Fibroblast of upper back skin (primary cell): ENCODE measurements at places on chromosomes 3 and 15.

- no peak for DNase-seq
Observed at GRCh38 chr3:178915365-178915764, 156.2 kb downstream of the ZMAT3 start.

DNA sequence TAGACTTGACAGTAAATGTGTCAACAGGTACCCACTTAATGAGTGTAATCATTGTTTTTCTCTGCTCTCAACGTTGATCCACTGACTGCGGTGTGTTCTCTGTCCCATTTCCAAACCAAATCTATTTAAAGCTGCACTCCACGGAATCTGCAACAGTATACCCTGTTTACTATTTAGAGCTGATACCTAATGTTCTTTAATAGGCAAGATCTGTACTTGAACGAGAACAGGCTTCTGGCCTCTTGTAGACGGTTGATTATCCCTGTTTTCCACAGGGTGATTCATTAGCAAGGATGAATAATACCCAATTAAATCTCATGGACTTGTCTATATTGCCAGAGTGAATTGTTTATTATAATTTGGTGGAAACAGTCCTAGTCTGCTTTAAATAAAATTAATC lies 189.9 kb downstream of the LPP start:
- DNase-seq: no peak

DNA sequence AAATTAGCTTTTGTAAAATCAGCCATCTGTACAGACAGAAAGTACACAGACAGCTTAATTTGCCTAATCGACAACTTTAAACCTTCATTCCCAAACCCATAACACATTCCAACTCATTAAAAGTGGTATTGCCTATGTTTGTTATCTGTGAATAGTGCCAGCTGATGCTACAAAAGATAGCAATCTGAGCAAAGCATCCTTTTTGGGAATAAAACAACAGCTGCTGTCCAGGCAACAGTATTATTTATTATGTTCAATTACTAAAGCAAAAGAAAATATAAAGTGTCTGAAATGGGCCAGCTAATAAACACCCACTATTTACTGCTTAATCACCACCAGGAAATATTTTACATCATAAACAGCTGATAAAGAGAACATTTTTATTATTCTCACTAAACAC lies 134.8 kb upstream of the ABI3BP start:
- DNase-seq: no peak

DNA sequence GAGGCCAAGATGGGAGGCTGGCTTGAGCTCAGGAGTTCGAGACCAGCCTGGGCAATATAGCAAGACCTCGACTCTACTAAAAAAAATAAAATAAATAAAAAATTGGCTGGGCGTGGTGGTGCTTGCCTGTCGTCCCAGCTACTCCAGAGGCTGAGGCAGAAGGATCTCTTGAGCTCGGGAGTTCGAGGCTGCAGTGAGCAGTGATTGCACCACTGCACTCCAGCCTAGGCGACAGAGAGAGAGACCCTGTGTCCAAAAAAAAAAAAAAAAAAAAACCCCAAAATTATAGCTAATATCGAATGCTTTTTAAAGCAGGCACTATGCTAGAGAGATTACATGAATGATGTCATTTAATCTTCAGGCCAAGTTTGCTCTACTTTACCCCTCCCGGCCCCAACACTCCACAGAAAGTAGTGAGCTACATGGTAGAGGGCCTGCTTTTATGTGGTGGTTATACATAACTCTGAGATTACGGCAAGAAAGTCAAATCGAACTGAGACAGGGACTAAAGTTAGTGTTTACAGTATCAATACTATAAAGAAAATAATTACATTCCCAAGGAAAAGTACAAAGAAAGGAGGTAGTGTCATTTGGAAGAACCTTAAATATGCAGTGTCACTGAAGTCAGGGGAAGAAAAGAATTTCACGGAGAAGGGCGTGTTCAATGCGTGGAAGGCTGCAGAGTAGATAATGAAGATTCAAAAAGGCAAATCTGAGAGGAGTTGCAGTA lies 1.1 kb downstream of the ADPGK start:
- no peak for DNase-seq

DNA sequence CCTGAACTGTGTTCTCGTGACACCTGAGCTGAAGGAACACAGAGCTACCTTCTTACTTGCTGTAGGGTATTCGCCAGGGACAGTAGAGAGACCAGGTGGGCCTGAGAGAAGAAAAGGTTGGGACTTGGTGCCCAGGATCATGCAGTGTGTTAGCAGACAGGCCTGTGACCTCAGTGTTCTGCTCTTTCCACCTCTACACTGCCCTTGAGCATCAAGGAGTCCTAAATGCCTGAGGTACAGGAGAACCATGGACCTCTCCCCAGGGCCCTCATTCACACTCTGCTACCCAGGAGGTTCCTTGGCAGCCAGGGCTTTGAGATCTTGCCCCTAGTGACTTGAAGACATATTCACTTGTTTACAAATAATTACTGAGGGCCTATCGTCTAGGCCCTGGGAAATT lies 22.2 kb upstream of the JMJD7 start:
- DNase-seq: no peak

- no peak for DNase-seq
Observed at GRCh38 chr3:141330718-141331376, 37.5 kb upstream of the ZBTB38 start.

GRCh38 chr3:13727890-13728289 lies 152.0 kb downstream of the WNT7A start:
- DNase-seq: no peak

- DNase-seq: peak; percentile 76
Observed at GRCh38 chr3:33131331-33132018, 17.7 kb downstream of the CRTAP start.
